GM13976 (cell line): ENCODE measurements at places on chromosomes 11 and 22.

GRCh38 chr11:76524919-76525318 is 80.1 kb downstream of the EMSY start:
- DNase-seq = no peak

- peak; percentile 36 for DNase-seq
Measured at GRCh38 chr11:11370255-11370961, 17.4 kb upstream of the CSNK2A3 start.

- no peak for DNase-seq
Measured at GRCh38 chr11:119322360-119322739, 5.4 kb upstream of the MCAM start.

DNA sequence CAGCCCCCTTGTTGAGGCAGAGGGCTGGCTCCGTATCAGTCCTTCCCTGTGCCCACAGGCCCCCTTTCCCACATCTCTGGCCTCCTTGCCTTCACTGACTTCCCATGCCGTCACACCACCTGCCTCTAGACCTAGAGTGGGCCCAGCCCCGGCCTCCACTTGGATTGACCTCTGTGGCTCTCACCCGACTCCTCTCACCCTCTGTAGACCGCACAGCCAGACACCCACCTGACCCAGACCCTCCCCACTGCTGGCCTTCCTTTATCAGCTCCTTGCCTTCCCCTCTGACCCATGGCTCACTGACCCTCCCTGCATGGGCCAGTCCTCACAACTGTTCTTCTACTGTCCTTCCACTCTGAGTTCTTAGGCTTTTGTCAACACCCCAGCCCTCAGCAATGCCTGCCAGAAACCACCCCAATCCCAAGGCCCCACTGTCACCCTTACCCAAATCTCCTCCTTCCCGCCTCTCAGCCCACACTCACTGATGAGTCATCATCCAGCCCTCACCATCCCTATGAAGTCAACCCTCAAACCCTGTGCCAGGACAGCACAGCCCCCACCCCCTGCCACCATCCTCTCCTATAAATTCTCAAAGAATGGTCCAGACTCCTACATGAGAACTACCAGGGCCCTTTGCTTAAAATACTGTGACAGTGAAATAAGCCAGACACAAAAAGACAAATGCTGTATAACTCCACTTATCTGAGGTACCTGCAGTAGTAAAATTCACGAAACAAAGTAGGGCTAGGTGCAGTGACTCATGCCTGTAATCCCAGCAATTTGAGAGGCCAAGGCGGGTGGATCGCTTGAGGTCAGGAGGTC is 53.4 kb downstream of the SCGB1A1 start:
- DNase-seq = no peak
